ENCODE measurements at places on chromosomes 4 and X.

DNA sequence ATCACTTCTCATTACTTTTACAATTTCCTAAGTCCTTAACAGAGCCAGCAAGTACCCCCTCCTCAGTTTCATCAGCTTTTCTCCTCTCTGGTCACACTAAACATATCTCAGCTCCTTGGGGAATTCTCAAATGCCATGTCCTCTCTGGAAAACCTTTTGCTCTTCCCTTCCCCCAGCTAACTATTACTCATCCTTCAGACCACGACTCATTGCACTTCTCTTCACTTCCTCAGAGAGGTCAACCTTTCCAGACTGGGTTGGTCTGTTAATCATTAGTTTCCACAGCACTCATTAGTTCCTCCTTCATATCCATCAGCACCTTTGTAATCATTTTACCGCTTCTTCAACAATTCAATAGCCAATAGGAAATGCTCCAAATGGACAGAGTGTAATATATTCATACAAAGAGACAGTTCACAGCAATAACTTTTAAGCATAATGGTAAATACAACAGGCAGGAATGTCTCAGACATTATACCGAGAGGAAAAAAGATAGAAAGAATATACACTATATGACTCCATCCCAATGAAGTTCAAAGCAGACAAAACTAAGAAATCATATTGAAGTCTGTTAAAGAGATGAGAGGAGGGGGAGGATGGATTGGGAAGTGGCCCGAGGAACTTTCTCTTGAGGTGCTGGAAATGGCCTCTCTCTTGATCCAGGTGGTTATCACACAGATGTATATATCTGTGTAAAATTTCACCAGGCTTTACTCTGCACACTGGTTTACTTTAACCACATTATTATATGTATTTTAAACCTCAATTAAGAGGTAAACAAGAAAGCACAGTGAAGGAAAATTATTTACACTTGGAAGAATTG, 39.6 kb downstream of the DDX60L start:
- DNase-seq, result no peak

- no peak for DNase-seq
Measured at GRCh38 chr4:123856689-123857545, 460.3 kb downstream of the SPRY1 start.

DNA sequence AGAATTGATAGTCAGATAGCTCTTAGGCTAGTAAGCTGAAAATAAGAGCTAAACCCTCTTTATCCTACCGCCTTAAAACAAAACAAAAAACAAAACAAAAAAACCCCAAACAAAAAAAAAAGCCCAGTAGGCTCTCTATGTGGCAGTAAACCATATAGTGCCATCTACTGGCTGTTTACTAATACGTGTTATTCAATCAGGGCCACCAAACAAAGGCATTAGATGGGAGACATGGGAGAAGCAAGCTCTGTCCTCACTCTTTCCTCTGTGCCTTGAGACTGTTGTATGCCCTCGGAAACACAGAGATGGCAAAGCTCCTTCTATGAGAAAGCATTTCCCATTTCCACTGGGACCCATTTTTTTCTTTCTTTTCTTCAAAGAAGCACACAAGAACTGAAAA, 148.8 kb upstream of the MID1 start:
- no peak for DNase-seq

DNA sequence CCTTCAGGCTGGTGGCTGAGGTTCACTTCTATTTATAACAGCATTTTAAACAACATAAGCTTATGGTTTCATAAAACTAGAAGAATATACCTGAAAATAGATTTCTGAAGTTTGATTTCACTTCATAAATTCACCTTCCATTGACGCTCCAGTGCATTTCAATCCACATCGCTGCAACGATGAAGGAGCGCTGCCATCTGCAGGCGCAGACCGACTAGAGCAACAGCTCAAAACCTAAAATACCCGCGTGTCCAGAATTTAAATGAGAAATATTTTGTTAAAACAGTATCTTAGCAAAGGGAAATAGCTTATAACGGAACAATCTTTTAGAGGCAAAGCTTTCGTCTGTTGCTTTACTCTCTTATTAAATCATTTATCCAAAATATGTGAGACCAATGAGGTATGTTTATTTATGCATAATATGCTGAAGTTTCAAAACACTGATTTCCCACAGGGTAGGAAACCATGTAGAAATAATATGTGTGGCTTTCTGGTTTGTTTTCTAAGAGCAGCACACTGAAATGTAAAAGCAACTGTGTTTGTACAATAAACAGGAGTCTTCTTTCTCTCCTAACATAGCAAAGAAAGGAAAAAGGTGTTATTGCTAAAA, 816.4 kb upstream of the FRG1 start:
- no peak for DNase-seq

- DNase-seq, result no peak
Measured at GRCh38 chr4:123833171-123833643, 436.6 kb downstream of the SPRY1 start.

DNA sequence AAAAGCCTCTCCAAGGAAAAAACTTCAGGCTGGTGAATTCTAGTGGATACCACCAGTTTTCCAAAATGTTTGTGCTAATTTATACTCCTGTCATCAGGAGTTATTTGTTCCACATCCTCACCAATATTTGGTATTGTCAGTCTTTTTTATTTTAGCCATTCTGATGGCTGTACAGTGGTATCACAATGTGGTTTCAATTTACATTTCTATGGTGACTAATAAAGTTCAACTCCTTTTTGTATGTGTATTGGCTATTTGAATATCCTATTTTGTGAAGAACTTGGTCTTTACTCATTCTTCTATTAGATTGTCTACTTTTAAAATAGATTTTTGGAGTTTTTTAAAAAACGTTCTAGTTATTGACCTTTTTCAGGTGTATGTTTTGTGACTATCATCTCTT, 33.0 kb upstream of the FRAS1 start:
- DNase-seq, result no peak

DNA sequence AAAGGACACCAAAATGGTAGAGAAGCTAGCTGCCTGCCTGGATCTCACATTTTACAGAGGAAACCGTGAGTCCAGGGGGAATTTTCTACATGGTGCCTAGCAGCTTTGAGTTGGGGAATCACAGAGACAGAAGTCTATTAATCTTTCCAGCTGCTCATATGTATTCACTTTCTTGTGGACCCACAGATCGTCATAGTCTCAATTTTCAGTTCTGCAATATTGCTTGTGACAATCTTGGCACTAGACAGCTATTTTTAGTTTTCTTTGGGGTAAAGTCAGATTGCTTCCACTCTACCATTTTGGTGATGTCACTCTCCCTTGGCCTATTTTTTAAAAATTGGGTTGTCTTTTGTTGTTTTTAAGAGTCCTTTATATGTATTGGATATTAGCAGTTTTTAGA, 233.4 kb upstream of the STK26 start:
- DNase-seq, result no peak

GRCh38 chr4:89379511-89380044, 72.0 kb upstream of the GPRIN3 start:
- DNase-seq, result no peak

DNA sequence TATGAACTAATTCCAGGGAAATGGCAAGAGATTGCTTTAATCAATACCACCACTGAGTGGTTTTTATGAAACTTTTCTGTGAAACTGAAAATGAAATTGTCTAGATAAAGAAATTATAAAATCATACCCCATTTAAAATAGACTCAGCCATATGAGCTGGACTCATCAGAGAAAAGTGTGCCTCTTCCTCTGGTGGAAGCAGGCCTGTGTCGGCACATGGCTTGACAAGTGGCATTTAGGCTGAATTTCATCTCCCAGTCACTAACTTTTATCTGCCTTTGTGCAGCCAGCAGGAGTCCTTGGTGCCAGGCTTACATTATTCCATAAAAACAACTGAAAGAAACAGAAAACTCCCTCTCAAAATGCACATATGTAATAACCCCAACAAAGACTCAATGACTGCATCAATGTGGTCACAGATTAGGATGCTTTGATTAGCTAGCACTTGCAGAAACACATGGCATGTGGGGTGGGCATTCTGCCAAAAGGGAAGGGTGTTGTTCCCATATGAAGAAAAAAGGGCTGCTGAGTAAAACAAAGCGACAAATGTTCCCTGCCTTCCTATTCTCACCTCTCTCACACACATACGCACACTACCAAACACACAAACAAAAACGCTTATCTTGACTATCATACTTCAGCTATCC, 232.3 kb downstream of the PABPC4L start:
- DNase-seq, result no peak

DNA sequence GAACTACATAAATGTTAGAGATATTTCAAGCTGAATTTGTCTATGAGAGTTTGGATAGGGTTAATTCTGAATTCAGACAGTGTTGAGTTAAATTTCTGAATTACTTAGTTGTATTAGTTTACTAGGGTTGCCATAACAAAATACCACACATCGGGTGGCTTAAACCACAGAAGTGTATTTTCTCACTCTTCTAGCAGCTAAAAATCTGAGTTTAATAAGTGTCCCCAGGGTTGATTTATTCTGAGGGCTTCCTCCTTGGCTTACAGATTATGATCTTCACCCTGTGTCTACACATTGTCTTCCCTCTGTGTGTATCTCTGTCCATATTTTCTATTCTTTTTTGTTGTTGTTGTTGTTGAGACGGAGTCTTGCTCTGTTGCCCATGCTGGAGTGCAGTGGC, 318.6 kb downstream of the PACRGL start:
- no peak for DNase-seq

- no peak for DNase-seq
Measured at GRCh38 chrX:121011254-121011653, 25.7 kb upstream of the CT47A1 start.

- no peak for DNase-seq
Measured at GRCh38 chr4:154491341-154492271, at the start of gene DCHS2. TSS of gene DCHS2 (minus strand) at chr4:154491799. CDS start at chr4:154491355, 444 bp downstream.

DNA sequence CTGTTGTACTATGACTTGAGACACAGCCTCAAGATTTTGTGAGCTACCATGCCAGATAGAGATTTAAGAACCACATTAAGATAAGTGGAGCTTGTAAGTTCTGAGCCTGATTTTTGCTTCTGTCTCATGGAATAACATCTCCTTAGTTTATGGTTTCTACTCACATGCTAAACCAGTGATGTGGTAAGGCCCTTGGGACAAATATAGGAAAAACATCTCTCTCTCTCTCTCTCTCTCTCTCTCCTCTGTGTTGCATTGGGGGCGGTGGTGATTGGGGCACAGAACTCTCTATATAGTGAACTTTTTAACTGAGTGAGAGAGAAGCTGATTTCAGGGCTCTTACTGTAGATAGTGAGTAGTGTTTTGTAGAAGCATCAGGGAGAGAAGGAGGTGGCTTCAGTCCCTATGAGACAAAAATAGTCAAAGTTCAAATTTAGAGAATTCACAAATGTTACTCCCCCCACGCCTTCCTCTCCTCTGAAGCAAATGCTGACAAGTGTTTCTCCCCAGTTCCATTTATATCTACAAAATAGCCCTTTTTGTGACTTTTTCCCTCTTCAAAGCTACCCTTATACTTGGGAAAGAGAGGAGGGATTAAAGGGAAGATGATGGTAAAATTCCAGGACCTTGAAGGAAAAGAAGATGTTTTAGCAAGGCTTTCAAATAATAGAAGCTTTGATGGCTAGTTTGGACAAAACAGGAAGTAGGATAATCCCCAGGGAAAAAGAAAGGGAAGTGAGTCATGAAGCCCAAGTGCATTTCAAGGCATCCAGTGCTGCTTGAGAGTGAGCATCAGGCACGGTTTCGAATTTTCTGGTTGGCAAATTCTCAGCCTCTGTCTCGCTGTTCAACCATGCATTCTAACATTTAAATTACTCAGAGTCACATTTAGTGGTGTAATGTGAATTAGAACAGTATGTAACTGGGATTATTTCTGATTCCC, 134.3 kb upstream of the AP1S2 start:
- no peak for DNase-seq

DNA sequence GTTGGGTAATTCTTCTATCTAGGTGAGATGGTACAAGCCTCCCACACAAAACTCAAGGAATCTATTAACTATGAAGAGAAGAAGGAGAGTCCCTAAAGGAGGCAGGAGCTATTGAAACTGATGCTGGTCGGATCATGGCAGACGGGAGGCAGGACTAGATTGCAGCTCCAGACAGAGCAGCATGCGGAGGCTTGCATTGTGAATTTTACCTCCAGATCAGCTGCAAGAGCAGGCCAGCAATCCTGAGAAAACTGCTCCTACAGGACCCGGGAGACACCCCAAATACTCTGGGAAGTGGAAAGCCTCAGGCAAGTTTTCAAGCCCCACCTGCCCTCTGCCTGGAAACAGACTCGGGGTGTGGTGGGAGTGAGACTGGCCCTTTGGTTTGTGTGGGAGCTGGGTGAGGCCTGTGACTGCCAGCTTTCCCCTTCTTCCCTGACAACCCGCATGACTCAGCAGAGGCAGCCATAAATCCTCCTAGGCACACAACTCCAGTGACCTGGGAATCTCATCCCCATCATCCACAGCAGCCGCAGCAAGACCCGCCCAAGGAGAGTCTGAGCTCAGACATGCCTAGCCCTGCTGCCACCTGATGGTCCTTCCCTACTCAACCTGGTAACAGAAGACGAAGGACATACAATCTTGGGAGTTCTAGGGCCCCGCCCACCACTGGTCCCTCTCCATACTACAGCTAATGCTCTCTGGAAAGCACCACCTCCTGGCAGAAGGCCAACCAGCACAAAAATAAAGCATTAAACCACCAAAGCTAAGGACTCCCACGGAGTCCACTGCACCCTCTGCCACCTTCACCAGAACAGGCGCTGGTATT, 30.9 kb downstream of the GATB start:
- DNase-seq, result no peak

DNA sequence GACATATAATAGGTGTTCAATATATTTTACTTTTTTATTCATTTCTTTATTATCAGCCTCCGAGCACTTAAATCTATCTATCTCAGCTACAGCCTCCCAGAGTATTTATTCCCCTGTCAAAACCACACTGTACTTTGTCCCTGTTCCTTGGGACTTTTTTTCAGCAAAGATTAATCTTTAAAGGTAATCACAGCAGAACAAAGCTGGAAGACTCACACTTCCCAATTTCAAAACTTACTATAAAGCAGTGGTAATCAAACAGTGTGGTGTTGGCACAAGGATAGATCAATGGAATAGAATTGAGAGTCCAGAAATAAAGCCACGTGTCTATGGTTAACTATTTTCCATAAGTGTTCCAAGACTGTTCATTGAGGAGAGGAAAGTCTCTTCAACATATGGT, 59.7 kb downstream of the KLHL13 start:
- DNase-seq, result no peak

GRCh38 chr4:12729384-12729783, 754.8 kb downstream of the RAB28 start:
- DNase-seq, result no peak

DNA sequence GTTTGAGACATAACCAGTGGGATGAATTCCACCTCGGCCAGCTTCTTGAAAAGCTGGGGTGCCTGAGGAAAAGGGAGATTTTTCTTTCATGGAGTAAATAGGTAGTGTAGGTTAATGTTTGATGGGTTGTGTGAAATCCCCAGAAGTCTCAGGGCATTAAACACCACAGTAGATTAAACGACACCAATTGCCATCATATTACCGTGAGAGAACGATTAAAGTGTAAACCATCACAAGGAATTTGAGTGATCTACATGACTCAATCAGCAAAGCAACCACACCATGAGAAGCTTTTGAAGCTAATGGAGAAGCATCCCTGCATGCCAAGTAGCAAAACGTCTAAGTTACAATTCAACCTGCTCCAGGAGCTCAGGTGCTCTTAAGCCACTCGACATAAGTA, 322.5 kb upstream of the GATB start:
- DNase-seq, result no peak

Data from activated CD4-positive, alpha-beta T cell treated with anti-CD3 and anti-CD28 coated beads for 4 hours (primary cell).